Activated T-cell treated with anti-CD3 and anti-CD28 coated beads, Interleukin-2, amount 50 U/mL, for 24 hours (primary cell): ENCODE measurements at places on chromosomes 5 and 9.
A peak's percentile ranks its signal among the peaks of the same experiment; 100 is the strongest.

DNA sequence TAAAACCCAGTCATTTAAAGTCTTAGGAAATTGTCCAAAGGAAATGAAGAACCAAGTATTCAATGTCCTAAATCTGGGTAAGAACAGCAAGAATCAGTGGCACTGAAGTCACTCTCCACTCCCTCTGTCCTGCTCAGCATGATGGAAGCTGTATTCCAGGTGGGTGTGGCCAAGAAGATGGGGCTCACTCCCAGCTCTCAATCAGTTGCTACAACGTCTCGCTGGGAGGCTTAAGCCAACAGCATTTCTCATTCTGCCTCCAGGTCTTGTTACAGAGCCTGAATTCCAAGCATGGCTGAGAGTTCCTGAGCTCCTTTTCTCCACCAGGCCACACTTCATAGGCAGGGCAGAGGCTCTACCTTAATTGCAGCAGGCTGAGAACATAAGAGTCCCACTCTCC lies 41.2 kb upstream of the TRIO start:
- no peak for DNase-seq

DNA sequence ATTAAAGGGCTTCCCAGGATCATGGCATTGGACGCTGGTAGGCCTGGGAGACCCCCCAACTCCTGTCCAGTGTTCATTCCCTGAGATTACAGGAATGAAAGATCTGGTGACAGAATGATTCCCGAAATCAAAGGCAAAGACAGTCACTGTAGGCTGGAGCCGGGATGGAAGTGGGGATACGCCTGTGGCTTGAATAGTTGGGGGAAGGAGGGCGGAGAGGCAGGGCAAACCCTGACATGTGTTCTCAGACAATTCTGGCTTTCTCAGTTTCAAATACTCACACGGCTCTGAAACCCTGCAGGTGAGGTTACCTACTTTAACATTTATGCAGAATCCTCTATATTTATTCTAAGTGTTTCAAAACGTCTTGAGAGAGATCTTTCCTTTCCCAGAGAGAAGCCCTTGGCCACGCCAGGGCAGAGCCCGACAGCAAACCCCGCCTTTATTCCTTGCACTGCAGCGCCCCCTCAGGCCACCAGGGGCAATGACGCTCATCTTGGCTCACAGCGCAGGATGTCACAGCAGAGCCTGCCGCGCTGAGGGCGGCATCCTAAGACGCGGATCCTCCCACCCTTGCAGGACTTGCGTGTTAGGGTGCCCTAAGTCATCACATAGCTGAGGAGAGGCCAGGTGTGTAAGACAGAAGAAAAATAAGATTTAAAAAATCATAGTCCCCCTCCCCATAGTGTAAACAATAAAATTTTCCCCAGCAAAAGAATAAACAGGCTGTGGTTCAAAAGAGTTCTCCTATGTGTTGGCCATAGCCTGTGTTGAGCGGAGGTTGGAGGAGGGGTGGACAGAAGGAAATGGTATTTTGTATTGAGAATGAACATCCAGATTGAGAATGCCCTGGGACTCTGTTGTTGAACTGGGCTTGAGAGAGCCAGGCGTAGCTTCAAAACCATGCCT lies 284.5 kb downstream of the NTRK2 start:
- DNase-seq, result peak; percentile 50

DNA sequence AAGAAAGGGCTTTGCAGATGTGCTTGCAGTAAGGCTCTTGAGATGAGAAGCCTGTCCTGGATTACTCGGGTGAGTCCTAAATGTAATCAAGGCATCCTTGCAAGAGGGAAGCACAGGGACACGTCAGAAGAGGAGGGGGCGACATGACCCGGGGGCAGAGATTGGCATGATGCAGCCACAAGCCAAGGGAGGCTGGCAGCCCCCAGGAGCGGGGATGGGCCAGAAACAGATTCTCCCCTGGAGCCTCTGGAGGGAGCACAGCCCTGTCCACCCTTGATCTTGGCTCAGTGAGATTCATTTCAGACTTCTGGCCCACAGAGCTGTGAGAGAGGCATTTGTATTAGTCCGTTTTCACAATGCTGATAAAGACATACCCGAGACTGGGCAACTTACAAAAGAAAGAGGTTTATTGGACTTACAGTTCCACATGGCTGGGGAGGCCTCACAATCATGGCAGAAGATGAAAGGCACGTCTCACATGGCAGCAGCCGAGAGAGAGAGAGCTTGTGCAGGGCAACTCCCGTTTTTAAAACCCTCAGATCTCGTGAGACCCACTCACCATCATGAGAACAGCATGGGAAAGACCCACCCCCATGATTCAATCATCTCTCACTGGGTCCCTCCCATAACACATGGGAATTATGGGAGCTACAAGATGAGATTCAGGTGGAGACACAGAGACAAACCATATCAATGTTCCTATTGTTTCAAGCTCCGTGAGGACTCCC lies 76.1 kb downstream of the ADAMTS2 start:
- DNase-seq, result peak; percentile 6

DNA sequence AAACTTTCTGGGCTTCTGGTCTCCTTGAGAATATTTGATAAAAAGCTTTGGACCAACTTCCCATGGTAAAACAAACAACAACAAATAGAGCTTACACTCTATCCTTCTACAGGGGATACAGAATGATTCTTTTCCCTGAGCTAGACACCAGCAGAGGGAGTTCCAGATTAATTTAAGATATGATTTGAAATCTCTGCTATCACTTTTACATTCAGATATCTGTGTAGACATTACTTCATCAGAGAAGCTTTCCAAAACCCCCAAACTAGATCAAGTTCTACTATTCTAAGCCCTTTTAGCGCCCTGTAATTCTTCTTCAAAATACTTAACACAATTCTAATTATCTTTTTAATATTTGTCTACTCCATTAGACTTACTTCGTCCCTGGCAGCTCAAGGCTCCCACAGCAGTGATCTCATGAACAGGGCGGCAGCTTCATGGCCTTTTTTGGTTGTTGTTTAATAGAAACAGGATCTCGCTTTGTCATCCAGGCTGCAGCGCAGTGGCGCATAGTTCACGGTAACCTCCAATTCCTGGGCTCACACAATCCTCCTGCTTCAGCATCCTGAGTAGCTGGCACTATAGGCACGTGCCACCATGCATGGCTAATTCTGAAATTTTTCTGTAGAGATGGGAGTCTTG lies 955 bp upstream of the GALNT12 start:
- DNase-seq, result no peak

DNA sequence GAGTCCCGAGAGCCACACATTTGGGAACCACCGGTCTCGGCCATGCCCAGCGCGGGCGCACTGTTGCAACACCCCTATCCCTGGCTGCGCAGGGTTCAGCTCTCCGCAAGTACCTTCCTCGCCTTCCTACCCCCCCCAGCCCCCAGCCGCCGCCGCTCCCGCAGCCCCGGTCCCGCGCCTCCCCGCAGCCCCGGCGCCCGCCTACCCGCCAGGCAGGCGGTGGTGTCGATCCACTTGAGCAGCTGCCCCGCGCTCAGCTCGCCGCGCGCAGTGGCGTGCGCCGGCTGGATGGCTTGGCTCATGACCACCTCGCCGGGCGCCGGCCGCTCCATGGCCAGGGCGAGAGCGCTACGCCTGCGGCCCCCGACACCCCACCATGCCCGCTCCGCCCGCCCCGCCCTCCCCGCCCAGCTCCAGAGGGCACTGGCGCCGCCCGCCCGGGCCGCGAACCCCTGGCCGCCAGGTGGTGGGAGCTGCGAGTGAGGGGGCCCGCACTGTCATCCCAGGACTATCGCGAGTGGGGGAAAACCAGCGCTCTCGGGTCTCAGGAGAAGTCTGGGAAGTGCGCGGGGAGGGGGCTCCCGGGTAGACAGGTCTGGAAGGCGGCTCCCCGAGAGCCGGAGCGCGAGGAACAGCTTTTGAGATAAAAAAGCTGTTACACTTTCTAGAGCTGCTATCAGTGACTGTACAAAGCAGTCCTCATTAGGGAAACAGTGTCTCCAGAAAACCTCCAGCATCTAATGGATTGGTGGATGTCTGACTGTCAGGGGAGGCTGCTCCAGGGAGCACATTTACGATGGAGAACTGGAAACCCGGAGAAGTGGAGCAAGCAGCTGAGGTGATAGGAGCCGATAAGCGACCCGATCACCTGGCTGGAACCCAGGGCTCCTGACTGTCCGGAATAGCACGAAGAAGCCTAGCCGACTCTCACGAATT lies at the start of gene ACOT12:
TSS of gene ACOT12 (minus strand) at position 352 of the 936 bp plus-strand sequence. CDS start at position 332, 20 bp downstream.
- DNase-seq, result no peak
